PC-3 (cell line): ENCODE measurements at places on chromosomes 12 and 14.

DNA sequence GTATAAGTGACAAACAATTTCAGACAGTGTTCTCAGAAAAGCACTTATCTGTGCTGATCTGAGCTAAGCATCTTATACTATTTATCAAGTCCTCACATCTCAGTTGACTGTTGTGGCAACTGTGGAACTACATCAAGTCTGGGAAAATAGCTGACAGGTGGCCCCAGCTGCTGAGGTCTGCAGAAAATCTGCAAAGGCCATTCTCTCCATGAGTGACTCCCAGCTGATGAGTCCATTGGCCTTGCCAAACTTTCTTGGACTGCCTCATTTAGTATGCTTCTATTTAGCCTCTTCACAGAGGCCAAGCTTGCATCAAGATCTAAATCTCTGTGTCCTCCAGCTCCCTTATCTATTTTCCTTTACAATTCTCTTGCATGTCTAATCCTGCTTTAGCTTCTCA, 174.5 kb upstream of the RBM19 start:
- DNase-seq, result no peak

DNA sequence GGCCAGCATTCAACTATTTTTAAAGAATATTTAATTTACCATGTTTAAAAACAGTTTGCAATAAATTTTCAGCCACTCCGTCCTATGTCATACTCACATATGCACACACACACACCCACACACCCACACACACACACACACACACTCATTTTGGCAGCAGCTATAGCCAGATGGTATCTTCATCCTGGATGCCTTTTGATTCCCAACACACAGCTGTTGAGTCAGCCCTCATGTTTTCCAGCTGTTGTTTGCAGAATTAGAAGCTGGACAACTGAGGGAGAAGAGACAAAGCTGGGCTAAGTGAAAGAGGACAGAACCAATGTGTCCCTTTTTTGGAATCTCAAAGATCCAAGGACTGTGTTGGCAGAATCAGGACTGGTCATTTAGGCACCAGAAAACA, 80.0 kb upstream of the EGLN3 start:
- DNase-seq, result no peak

DNA sequence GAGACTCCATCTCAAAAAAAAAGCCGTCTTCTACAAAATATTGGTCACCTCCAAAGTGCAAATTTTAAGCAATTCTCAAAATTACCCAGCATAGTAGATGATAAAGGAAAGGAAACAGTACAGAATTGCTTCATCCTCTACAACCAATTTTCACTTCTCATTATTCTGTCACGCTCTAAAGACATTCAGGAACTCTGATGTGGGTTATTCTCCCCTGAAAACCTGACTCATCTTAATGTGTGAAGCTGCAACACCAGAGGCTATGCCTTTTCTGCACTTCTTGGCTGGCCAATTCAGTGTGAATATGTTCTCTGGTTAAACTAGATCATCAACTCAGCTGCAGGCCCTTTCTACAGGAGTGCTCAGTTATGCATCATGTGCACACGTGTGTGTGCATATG, 11.0 kb downstream of the PTGER2 start:
- peak; percentile 21 for DNase-seq

GRCh38 chr14:105343194-105343593, 28.6 kb downstream of the PACS2 start:
- no peak for DNase-seq

GRCh38 chr12:40287369-40287975, 62.7 kb downstream of the LRRK2 start:
- DNase-seq, result peak; percentile 4
